ENCODE measurements at places on chromosomes 2 and 18. TPM values are rescaled to one million over a fixed set of nuclear protein-coding genes. Genes with fewer than 3 reads are reported as not detected.

LRRTM4 gene
- 0.92 TPM for total RNA-seq

DNA sequence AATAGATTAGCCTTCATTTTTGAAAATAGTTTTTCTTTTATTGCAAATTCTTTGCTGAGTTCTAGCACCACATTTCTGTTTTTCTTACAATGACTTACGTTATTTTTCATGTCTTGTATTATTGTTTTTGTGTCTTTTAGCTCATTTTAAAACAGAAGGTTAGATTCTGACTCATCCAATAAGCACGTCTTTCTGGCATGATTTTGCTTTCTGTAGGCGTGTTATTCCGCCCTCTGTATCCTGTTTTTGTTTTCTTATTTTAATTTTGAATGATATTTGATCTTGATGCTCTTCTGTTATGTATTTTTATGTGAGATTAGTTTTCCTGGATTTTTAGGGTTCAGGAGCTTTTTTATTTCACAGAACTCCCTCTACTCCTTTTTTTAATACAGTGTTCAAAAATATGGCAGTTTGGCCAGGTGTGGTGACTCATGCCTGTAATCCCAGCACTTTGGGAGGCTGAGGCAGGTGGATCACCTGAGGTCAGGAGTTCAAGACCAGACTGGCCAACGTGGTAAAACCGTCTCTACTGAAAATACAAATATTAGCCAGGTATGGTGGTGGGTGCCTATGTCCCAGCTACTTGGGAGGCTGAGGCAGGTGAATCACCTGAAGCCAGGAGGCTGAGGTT is 145.0 kb downstream of the CLIP4 start:
- no peak for DNase-seq

UGT1A8 gene
- total RNA-seq = not detected

DNA sequence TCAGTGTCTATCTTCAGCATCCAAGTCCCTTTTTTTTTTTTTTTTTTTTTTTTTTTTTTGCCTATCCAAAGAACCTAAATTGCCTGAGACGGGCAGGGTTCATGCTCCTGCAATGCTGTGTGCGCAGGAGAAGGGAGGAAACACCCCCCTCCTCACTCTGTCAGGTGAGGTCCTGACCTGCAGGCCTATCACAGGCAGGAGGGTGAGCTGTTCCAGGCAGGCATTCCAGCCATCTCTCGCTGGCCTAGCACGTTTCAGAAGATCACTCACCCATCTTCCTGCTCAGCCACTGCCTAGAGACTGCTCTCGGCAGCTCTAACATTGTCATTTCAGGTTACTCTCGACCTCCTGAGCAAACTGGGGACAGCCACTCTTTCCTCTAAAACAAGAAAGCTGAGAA is 48.4 kb upstream of the LAPTM4A start:
- no peak for DNase-seq
